ENCODE measurements at places on chromosomes 11 and 22.

DNA sequence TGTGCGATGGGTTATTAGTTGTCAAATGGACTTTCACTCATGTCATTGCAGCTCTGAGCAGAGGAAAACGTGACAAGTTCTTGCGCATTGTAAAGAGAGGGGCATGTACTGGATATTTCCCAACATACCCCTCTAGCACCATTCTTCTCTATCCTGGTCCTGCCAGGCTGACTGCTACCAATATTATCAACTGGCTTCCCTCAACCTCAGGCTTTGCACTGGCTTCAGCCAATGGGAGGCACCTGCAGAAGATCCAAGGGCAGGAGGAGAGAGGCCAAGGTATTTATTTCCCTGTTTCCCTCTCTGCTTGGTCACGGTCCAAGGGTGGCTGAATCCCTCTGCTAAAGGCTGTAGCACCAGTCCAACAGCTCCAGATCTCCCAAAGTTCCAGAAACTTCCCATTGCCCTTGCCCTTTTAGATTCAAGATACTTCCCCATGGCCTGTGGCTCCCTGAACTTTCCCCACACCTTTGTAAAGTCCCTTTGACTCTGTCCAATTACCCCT is 175.6 kb upstream of the NECTIN1 start:
- DNase-seq: no peak

GRCh38 chr11:77187111-77187750 is 59.2 kb downstream of the MYO7A start:
- no peak for DNase-seq

GRCh38 chr11:3836903-3837302 is 3.9 kb downstream of the RHOG start:
- peak; percentile 71 for DNase-seq

DNA sequence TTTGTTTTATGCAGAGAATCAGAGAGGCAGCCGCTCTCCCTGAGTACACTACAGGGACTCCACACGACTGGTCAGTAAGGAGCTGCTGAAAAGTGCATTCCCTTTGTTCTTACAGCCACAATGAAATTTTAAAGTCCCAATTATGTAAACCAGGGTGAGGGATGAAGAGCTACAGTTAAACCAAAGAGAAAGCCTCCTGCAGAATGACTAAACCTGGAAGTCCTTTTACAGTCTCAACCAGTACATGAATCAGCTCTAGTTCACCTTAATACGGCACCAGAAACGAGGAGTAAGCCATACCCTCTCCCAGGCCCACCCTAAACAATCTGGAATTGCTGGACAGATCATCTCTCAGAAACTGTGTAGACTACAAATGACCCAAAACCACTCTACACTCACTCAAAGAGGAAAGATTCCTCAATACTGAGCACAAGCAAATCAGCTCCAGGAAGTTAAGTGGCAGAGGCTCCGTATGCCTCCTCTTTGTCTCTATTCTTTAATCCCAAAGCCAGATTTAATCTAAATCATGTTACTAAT is 113.1 kb downstream of the RBFOX2 start:
- peak; percentile 21 for DNase-seq

GRCh38 chr11:58916637-58917036 is 22.7 kb upstream of the GLYATL1 start:
- DNase-seq: no peak

GRCh38 chr22:17105143-17106129 is 15.7 kb downstream of the TMEM121B start:
- DNase-seq: no peak

DNA sequence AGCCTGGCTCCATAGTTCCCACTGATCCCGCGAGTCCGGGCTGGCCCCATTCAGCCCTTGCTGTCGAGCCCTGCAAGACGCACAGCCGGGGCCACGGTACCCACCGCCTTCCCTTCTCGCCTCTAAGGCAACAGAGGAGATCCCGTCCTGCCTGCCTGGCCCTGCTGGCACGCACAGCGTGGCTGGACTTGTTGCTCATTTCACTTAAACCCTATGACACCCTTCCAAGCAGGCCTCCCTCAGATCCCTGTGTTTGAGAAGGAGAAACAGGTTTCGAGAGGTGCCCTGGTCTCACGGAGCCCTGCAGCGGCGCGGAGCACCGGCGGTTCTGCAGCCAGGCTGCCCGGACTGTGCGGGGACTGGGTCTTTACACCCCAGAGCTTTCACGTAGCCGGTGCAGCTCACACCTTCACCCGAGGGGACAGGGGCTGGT is 1048.4 kb downstream of the BRD1 start:
- no peak for DNase-seq

GRCh38 chr11:81897639-81898038 is 836.0 kb downstream of the FAM181B start:
- DNase-seq: no peak

DNA sequence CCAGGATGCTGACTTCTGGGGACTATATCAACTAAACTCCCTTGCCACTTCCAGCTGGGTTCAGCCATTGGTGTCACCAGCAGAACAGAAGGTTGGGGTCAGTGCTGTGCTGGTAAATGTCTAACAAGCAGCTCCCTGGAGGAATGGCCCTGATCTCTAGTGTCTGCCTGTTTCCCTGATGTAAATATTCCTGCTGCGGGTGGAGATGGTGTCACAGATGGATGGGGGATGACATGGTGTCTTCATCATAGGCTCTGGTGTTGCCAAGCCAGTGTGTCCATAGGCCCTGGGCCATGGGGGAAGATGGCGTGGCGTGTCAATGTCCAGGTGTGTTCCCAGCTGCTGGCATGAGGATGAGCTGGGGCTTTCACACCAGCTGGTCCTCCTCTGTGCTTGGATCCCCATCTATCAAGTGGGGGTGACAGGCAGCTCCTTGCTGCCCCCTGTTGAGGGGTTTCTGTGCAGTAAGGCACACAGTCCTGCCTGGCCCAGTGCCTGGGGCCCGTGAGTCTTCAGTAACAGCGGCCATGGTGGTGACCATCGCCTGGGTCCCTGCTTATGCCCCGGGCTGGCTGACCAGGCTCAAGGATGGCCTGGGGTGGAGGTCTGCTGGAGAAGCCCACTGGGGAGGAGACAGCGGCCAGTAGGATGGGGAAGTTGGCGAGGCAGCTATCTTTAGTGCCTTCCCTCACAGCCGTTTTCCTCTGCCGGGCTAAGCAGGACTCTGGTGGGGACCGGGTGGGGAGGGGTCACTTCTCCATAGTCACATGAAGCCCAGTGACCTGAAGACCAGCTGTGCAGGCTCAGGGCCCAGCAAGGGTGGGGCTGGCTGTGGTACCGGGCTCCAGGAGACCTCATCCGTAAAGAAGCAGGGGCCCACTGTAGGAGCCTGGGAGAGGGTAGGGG is 12.7 kb downstream of the RPL3 start:
- peak; percentile 52 for DNase-seq

DNA sequence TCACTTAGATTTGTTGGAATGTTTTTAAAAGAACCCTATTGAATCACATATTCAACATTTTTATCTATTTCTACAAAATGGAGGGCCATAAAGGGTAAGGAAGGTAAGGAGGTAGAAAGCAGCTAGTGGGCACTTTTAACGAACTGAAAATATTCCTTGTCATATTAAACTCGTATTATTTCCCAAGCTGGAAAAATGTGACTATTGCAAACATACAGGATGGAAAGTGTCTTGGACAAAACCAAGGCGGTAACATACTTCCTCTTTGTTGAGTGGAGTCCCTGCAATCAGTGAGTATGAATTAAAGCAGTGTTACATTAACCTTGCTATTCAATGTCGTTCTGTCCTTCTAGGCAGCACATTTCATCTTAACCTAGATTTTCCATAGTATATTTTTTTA is 165.6 kb downstream of the RCN1 start:
- no peak for DNase-seq

DNA sequence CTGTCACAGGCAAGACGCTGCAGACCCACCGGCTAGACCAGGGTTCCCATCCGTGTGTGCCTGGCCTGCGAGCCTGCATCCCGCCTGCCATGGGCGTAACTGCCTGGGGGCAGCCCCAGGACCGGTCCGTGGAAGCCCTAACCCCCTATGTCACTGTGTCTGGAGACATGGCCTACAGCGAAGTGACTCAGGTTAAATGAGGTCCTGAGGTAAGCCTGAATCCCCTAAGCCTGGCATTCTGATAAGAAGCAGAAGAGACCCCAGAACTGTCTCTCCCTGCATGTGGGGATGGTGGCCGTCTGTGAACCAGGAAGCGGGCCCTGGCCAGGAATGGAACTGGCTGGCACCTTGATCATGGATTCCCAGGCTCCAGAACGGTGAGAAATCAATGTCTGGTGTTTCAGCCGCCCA is 570.1 kb downstream of the BRD1 start:
- DNase-seq: no peak

DNA sequence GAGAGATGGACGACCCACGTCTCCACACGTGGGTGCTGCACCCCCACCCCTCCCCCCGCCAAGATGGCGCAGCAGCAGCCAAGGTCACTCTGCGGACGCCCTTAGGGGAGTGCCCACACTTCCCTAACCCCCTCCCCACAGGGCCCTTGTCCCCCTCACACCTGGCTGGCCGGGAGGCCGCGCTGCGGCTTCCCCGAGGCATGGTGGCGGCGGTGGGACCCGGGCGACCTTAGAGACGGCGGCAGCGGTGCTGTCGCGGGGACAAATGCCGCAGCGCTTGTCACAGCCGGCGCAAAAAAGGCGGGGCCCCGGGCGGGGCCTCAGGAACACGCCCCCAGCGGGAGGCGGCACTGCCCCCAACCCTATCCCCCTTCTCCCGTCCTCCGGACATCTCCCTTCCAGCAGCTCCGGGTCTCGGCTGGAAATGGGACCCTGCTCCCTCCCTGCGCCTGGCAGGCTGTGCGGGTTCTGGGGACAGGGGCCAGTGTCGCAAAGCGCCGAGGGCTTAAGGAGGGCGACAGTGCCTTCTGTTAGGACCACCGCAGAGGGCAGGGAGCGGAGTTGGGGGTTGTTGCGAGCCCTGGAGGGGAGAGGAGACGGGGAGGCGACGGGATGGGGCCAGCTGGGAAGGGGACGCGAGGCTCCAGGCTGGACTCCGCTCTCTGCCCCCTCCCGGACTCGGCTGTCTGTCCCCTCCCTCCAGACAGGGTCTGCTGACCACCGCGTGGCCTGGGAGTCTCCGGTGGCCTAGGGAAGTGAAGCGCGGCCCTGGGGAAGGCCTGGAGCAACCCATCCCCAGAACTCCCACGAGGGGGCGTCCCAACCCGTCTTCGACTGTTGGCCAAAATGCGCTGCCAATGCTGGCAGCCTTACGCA is at the start of gene CHCHD10:
Gene CHCHD10 (minus strand): TSS at position 300 of the 876 bp plus-strand sequence. CDS start 98 bp downstream, at position 202.
- DNase-seq: peak; percentile 91

GRCh38 chr11:128499613-128500253 is 87.6 kb downstream of the ETS1 start:
- DNase-seq: no peak

GRCh38 chr11:129828301-129828836 is 12.7 kb downstream of the TMEM45B start:
- no peak for DNase-seq

- DNase-seq: no peak
These were observed 49.7 kb downstream of the DNHD1 start for GRCh38 chr11:6546735-6547134.

GRCh38 chr11:67098799-67099429 is 20.1 kb upstream of the KDM2A start:
- DNase-seq: no peak

- DNase-seq: no peak
These were observed 447.0 kb upstream of the ARHGAP42 start for GRCh38 chr11:100240025-100240539.

DNA sequence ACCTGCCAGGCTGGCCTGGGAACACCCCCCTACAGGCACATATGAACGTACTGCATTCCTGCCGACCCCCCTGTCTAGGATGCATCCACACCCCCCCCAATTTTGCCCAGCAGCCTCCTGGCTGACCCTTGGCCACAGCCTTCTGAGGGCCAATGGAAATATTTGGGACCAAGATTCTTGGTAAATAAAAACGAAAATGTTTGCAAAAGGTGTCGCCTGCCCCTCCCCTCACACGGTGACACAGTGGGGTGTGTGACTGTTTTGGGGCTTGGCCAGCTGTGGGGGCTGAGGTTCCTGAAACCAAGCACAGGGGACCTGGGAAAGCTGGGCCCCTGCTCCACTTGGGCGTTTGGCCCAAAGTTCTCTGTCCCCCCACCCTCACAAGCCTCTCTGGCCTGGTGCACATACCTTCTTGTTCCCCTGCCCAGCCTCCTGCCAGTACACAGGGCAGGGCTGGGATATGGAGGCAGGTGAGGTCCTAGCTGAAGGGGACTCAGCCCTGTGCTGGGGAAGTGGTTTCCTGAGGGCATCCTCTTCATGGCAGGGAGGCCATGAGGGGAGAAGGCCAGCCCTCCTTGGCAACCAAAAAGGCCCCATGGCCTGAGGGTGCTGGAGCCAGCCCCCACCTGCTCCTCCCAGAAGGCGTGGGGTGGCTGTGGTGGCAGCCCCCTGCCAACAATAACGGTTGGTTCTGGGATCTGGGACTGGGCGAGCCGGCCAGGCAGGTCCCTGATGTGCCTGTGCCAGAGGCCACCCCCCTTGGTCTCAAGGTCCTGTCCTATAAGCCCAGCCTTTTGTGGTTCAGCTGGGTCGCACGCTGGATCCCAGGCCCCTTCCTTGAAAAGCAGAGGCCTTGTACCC is 2.1 kb upstream of the CRACR2B start:
- no peak for DNase-seq

- DNase-seq: no peak
These were observed 61.1 kb downstream of the FDX1 start for GRCh38 chr11:110490886-110491285.

GRCh38 chr11:117693344-117693743 is 103.7 kb downstream of the DSCAML1 start:
- DNase-seq: no peak

DNA sequence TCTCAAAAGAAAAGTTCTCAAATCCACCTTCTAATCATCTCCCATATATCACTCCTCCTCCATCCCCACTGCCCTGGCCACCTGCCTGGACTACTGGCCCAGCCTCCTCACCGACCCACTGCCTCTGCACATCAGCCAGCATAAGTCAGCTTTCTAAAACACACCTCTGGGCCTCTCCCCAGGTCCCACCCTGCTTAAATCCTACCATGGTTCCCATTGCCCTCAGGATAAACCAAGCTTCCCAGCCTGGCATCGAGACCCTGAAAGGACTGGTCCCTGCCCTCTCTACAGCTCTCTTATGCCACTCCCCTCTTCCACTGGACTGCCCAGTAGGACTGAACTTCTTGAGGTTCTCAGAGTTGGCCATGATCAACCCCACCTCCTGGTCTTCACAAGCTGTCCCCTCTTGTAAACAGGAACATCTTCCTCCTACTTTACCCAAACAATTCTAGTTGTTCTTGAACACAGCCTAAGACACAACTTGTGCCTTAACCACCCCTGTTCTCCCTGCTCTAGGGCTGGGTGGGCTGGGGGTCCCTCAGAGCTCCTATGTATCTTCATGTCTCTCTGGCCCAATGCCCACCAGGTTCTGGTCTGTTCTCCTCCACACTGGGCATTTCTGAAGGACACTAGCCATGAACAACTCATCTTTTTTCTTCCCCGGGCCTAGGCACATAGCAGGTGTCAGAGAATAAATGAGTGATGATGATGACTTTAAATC is 12.6 kb upstream of the P2RY6 start:
- DNase-seq: no peak

Data from Ammon's horn (tissue), 1 donor.